Naive thymus-derived CD4-positive, alpha-beta T cell (primary cell): ENCODE measurements at places on chromosomes 3 and 15. TPM values are rescaled to one million over a fixed set of nuclear protein-coding genes. Genes with fewer than 3 reads are reported as not detected.

Gene SLC28A1
- total RNA-seq, result not detected

Gene ZIC1
- not detected for total RNA-seq

GRCh38 chr15:66941791-66942190, 123.6 kb upstream of the SMAD3 start:
- DNase-seq, result no peak

DNA sequence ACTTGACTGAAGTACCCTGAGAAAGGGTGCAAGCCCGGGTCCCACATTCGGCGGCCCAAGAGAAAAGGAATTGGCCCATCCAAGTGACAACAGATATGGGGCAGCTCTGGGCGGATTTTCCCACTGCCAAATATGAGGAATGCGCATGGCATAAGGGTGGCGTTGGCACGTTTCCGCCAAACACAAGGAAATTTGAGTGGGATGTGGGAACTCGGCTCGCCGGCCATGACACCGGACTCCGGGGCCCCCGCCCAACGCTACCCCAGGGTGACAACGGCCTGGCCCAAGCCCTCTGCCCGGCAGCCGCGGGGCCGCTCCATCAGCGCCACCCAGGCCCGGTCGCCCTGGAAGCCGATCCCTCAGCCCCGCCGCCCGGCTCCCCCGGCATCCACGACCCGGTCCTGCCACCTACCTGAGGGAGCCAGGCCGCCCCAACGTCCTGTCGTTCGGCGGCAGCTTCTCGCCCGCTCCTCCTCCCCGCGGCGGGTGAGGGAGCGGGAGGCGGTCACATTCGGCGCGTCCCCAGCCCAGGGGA, 449 bp downstream of the RAF1 start:
- DNase-seq, result peak; percentile 13
